ENCODE measurements at places on chromosomes 1 and 21.
A peak's percentile ranks its signal among the peaks of the same experiment; 100 is the strongest.

GRCh38 chr1:217564833-217565232 lies 66.1 kb downstream of the GPATCH2 start:
- DNase-seq: no peak

GRCh38 chr1:44523593-44524591 lies 118.8 kb downstream of the RNF220 start:
- DNase-seq: peak; percentile 65

- no peak for DNase-seq
These were observed 50.9 kb downstream of the PTGS2 start for GRCh38 chr1:186629341-186629740.

GRCh38 chr21:44700101-44701022 lies 3.4 kb downstream of the KRTAP10-12 start:
- no peak for DNase-seq

GRCh38 chr1:53862507-53862906 lies 24.4 kb upstream of the NDC1 start:
- DNase-seq: no peak

- no peak for DNase-seq
These were observed 2.8 kb upstream of the GALNT2 start for GRCh38 chr1:230064283-230064682.

DNA sequence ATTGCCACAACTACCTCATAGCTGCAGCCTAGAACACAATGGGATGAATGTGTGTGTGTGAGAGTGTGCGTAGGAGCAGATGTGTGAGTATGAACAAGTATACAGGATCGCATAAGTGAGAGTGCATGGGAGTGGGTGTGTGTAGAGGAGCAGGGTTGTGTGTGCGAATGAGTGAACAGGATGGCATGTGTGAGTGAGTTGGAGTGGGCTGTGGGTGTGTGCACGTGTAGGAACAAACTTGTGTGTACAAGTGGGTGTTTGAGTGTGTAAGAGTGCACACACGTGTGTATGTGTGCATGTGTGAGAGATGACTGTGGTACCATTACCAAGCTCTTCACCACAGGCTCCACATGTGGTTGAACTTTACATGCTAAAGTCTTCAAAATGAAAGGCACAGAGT lies 175.4 kb upstream of the EDN2 start:
- DNase-seq: no peak

- DNase-seq: no peak
These were observed 5.1 kb upstream of the ANGPTL1 start for GRCh38 chr1:178875936-178876335.

DNA sequence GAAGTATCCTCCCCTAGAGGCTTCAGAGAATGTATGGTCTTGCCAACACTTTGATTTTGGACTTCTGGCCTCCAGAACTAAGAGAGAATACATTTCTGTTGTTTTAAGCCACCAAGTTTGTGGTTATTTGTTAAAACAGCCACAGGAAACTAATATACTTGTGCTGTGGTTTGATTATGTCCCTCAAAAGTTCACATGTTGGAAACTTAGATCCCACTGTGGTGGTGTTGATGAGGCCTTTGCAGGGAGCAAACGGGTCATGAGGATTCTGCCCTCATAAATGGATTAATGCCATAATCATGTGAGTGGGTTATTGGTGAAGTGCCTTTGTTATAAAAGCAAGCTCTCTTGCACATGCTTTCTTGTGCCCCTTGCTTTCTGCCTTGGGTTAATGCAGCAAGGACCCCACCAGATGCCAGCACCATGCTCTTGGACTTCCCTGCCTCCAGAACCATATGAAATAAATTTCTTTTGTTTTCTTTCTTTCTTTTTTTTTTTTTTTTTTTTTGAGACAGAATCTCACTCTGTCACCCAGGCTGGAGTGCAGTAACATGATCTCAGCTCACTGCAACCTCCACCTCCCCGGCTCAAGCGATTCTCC lies 157.3 kb downstream of the CLIC6 start:
- DNase-seq: no peak

GRCh38 chr1:86868477-86868876 lies 45.4 kb downstream of the SELENOF start:
- no peak for DNase-seq

DNA sequence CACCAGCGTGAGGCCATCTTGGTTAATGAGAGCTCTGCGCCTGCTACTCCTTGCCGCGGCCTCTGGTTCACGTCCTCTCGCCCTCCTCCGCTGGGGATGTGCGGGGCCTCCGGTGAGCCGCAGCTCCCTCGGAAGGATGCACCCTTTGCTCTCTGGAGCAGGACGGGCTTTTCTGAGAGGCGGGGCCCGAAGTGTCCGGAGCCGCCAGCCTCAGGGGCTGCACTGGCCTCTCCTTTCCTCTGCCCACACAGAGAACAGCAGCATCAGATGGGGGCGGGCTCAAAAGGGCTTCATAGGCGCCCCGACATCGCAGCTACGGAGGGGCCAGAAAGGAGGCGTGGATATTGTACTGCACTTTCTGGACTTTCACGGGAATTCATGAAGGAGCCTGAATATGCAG lies 284.7 kb downstream of the CAMTA1 start:
- peak; percentile 67 for DNase-seq

DNA sequence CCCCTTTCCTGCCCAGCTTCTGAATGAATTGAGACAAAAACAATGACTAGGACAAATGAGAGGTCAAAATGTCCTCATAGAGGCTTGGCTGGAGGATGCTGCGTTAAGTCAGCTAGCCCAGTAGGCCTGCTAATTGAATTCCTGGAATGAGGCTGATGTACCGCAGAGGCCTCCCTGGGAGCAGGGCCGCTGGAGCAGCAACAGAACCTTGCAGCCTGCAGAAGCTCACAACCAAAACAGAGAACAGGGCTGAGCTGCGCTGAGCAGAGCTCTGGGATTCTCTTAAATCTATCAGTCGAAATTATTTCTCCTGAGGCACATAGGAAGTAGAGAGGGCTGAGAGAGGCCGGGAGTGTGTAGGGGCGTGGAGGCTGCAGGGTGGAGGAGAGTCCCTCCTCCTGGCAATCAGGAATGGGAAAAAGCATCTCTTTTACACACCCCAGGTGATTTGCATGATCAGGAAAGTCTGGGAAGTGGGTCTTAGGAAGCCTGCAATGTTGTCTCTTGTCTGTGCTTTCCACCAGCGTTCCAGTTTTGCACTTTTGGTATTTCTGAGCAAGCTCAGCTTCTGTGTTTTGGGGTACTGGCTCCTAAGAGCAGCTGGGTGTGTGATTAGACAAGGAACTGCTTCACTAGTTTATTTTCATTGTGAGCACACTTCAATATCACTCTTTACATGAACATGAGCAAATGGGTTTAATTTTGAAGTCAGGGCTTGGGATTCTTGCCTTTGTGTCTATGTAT lies 66.5 kb downstream of the RYR2 start:
- no peak for DNase-seq

DNA sequence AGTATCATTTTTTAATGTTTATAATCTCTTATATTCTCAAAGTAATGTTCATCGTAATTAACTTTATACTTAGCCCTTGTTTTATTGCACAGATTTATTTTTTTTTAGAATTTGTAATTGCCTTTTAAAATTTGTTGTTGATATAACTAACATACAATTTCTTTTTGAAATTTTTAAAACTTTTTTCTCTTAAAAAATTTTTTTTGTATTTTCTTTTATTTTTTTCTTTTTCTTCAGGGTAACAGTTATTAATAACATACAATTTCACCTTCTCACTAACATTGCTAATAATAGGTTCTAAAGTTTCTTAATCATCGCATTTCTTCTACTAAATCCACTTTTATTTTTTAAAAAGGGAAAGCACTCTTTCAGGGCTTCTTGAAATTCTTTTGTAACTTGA lies 11.3 kb upstream of the VAMP4 start:
- DNase-seq: no peak

DNA sequence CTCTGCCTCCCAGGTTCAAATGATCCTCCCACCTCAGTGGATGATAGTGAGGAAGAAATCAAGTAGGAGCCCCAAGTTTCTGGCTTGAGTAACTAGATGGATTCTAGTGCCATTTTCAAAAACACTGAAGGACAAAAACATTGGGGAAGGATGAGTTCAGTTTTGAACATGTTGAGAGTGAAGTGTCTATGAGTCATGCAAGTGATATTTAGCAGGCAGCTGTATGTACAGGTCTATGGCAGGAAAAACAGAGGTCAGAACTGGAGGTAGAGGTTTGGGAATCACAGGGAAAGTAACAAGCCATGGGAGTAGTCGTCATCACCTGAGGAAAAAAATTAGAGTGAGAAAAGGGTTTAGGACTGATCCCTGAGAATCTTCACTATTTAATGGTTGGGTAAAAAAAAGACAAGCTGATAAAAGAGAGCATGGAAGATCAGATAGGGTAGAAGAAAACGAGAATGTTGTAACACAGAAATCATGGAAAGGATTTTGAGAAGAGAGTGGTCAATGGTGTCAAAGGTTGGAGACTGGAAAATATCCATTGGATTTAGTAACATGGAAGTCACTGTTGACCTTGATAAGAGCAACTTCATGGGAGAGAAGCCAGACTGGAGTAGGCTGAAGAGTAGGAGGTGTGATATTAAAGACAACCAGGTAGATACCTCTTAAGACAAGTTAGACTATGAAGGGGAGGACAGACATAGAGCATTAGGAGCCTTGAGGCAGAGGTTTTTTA lies 53.1 kb downstream of the DIPK1A start:
- DNase-seq: no peak

- no peak for DNase-seq
These were observed 4.3 kb upstream of the CCN1 start for GRCh38 chr1:85576266-85576641.

GRCh38 chr1:84781946-84782771 lies 91.9 kb upstream of the SSX2IP start:
- peak; percentile 83 for DNase-seq
